ENCODE measurements at places on chromosomes 4 and X.
A peak's percentile ranks its signal among the peaks of the same experiment; 100 is the strongest.

DNA sequence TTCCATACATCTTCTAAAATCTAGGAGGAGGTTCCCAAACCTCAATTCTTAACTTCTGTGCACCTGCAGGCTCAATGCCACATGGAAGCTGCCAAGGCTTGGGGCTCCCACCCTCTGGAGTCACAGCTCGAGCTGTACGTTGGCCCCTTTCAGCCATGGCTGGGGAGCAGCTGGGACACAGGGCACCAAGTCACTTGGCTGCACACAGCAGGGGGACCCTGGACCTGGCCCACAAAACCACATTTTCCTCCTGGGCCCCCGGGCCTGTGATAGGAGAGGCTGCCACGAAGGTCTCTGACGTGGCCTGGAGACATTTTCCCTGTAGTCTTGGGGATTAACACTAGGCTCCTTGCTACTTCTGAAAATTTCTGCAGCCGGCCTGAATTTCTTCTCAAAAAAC lies 8.2 kb upstream of the TENT5D start:
- no peaks in the 10 kb centered on the region for H3K36me3 ChIP-seq
- no peak overlapping the region for H3K4me3 ChIP-seq
- no peak for DNase-seq

DNA sequence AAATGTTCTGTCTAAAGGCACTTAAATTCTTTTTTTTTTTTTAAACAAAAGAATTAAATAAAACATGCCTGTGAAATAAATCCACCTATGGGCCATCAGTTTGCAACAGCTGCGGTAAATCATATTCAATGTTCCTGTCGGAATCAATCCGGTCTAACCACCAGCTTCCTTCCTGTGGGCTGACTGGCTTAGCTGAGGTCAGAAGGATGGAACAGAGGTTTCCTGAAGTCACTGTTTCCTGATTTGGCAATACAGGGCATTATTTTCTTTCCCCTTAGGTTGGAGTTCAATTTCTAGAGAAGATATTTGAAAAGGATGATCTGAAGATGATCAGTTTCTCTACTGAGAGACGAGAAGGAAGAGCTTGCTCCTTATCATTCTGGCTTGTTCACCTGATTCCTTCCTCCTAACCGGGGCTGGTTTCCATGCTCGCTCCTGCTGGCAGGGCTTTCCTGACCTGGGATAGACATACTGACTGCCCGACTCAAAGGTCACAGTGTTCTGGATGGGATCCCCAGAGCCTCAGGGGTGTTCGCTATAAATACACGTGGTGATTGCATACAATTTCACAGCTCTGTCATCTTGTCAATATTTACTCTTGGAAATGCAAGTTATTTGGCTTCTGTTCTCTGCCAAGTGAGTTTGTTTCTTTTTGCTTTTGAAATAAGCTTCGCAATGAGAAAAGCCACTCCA lies 21.7 kb downstream of the PDLIM3 start:
- DNase-seq = peak; percentile 60
- peaks cover 9% of the 10 kb centered on the region for H3K4me1 ChIP-seq
- no peaks in the 10 kb centered on the region for H3K36me3 ChIP-seq

DNA sequence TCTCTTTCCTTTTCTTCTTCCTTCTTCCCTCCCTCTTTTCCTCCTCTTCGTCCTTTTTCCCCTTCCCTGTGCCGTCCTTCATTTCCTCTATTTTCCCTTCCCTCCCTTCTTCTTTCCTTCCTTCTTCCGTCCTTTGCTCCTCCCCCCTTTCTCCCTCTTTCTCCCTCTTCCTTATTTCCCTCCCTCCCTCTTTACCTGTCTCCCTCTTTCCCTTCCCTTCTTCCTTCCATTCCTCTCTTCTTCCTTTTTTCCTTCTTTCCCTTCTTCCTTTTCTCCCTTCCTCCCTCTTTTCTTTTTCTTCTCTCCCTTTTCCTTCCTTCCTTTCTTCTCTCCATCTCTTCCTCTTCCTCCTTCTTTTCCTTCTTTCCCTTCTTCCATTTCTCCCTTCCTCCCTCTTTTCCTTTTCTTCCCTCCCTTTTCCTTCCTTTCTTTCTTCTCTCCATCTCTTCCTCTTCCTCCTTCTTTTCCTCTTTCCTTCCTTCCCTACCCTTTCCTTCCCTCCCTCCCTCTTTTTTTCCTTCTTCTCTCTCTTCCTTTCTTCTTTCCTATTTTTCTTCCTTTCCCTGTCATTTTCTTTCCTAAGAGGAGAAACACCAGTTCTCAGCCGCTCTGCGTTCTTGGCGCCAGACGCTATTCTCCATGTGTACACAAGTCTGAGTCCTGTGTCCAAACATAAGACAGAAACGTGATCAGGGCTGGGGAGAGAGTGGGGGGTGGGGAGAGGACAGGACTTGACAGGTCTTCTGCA lies 597.1 kb downstream of the MID1IP1 start:
- H3K4me1 ChIP-seq = no peaks in the 10 kb centered on the region
- no peaks in the 10 kb centered on the region for H3K36me3 ChIP-seq
- no peak overlapping the region for H3K27ac ChIP-seq
- no peaks in the 10 kb centered on the region for H3K27me3 ChIP-seq

GRCh38 chrX:108126661-108127060 lies 35.1 kb downstream of the ATG4A start:
- no peak overlapping the region for H3K27ac ChIP-seq
- H3K27me3 ChIP-seq = no peaks in the 10 kb centered on the region
- H3K36me3 ChIP-seq = no peaks in the 10 kb centered on the region
- no peaks in the 10 kb centered on the region for H3K4me1 ChIP-seq
- no peak overlapping the region for H3K4me3 ChIP-seq

DNA sequence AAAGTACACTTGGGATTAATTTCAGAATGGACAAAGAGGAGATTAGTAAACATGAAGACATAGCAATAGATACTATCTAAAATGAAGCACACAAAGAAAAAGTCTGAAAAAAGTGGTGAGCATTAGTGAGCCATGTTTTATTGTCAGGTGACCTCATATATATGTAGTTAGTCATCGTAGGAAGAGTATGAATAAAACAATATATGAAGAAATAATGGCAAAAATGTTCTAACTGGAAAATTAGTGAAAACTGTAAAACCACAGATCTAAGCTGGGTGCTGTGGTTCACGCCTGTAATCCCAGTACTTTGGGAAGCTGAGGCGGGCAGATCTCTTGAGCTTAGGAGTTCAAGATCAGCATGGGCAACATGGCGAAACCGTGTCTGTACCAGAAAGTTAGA lies 67.9 kb downstream of the RBPJ start:
- no peak overlapping the region for H3K4me3 ChIP-seq
- no peaks in the 10 kb centered on the region for H3K36me3 ChIP-seq
- DNase-seq = no peak
- H3K27ac ChIP-seq = no peak overlapping the region
- H3K4me1 ChIP-seq = no peaks in the 10 kb centered on the region

DNA sequence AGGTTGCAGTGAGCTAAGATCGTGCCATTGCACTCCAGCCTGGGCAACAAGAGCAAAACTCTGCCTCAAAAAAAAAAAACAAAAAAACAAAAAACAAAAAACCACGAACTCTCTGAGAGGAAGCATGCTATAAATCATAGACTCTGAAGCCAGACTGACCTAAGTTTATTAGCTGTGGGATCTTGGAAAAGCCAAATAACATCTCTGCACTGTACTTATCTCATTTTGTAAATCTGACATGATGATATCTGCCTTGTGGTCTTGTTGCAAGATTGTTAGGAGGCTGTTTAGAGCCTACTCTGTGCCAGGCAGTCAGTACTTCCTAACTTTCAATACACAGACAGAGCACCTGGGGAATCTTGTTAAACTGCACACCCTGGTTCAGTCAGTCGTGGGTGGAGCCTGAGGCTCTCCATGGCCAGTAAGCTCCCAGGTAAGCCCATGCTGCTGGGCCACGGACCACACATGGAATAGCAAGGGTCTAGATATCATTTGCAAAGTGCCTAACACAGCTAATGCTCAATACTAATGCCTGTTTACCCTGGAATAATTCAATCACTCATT lies 107.6 kb upstream of the SMIM10 start:
- H3K27ac ChIP-seq = no peak overlapping the region
- no peak overlapping the region for H3K4me3 ChIP-seq
- no peaks in the 10 kb centered on the region for H3K27me3 ChIP-seq
- no peak for DNase-seq
- no peaks in the 10 kb centered on the region for H3K4me1 ChIP-seq
- H3K36me3 ChIP-seq = no peaks in the 10 kb centered on the region

GRCh38 chr4:95360906-95361695 lies 187.7 kb downstream of the UNC5C start:
- H3K4me1 ChIP-seq = no peaks in the 10 kb centered on the region
- H3K27ac ChIP-seq = no peak overlapping the region
- DNase-seq = no peak
- H3K27me3 ChIP-seq = no peaks in the 10 kb centered on the region

GRCh38 chrX:37646254-37646653 lies 39.3 kb upstream of the XK start:
- H3K36me3 ChIP-seq = no peaks in the 10 kb centered on the region
- H3K4me3 ChIP-seq = no peak overlapping the region
- no peaks in the 10 kb centered on the region for H3K4me1 ChIP-seq
- DNase-seq = no peak
- no peak overlapping the region for H3K27ac ChIP-seq

GRCh38 chrX:57952320-57952678 lies 42.0 kb upstream of the ZXDA start:
- H3K4me3 ChIP-seq = no peak overlapping the region
- DNase-seq = no peak
- no peaks in the 10 kb centered on the region for H3K4me1 ChIP-seq
- H3K27me3 ChIP-seq = no peaks in the 10 kb centered on the region
- no peaks in the 10 kb centered on the region for H3K36me3 ChIP-seq

DNA sequence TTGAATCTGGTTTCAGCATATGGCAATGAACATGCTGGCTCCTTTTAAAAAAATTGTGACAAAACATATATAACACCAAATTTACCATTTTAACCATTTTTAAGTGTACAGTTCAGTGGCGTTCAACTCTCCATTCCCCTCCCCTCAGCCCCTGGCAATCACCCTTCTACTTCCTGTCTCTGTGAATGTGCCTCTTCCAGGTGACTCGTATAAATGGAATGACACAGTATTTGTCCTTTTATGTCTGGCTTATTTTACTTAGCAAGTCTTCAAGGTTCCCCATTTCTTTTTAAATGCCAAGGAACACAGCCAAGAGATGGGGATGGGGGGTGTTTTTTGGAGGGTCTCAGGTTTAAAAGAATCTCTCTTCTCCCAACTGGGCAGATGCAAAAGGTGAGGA lies 35.4 kb upstream of the BCLAF3 start:
- no peaks in the 10 kb centered on the region for H3K27me3 ChIP-seq
- peaks cover 3% of the 10 kb centered on the region for H3K4me1 ChIP-seq
- DNase-seq = no peak
- no peak overlapping the region for H3K27ac ChIP-seq
- H3K36me3 ChIP-seq = no peaks in the 10 kb centered on the region
- no peak overlapping the region for H3K4me3 ChIP-seq

GRCh38 chr4:78155616-78156105 lies 98.5 kb downstream of the FRAS1 start:
- H3K4me1 ChIP-seq = no peaks in the 10 kb centered on the region
- no peak for DNase-seq
- no peak overlapping the region for H3K27ac ChIP-seq
- H3K4me3 ChIP-seq = no peak overlapping the region

- peak overlapping the region; percentile 48 for H3K4me3 ChIP-seq
- no peaks in the 10 kb centered on the region for H3K36me3 ChIP-seq
- H3K27me3 ChIP-seq = no peaks in the 10 kb centered on the region
- H3K27ac ChIP-seq = peak overlapping the region; percentile 57
Measured at GRCh38 chrX:72714478-72714916, 391 bp upstream of the PHKA1 start.

DNA sequence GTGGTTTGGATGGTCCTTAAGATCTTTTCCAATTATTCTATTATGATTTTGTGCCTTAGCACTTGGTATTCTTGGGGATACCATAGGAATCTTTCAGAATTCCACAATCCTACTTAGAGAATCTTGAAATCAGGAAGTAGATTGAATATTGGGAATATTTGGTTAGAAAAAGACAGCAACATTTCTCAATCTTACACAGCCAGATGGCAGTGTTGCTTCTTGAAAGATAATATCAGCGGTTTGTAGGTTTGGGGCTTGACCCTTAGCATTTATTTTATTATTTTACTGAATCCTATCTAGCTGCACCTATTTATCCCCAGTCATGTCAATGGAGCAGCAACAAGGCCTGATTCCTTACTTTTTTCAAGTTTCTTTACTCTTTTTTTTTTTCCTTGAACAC lies 28.6 kb downstream of the MAGEB1 start:
- no peaks in the 10 kb centered on the region for H3K4me1 ChIP-seq
- H3K4me3 ChIP-seq = no peak overlapping the region
- H3K27me3 ChIP-seq = peaks cover 4% of the 10 kb centered on the region
- DNase-seq = no peak
- H3K36me3 ChIP-seq = no peaks in the 10 kb centered on the region

- no peak overlapping the region for H3K4me3 ChIP-seq
- H3K27me3 ChIP-seq = no peaks in the 10 kb centered on the region
- no peak for DNase-seq
- no peak overlapping the region for H3K27ac ChIP-seq
- H3K4me1 ChIP-seq = no peaks in the 10 kb centered on the region
- H3K36me3 ChIP-seq = no peaks in the 10 kb centered on the region
Measured at GRCh38 chrX:29530501-29530900, 684.9 kb upstream of the MAGEB2 start.

GRCh38 chrX:70442224-70442623 lies 2.4 kb upstream of the DLG3 start:
- H3K27me3 ChIP-seq = peaks cover 20% of the 10 kb centered on the region
- no peak overlapping the region for H3K4me3 ChIP-seq
- no peaks in the 10 kb centered on the region for H3K36me3 ChIP-seq
- DNase-seq = no peak
- no peaks in the 10 kb centered on the region for H3K4me1 ChIP-seq

DNA sequence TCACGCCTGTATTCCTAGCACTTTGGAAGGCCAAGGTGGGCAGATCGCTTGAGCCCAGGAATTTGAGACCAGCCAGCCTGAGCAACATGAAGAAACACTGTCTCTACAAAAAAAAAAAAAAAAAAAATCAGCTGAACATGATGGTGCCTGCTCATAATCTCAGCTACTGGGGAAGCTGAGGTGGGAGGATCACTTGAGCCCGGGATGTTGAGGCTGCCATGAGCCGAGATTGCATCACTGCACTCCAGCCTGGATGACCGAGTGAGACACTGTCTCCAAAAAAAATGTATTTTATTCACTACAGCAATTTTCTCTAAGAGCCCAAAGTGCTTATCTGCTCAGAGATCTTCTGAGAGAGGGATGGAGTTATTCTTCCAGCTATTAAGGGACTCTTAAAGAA lies 215.8 kb upstream of the PPP3CA start:
- no peak overlapping the region for H3K27ac ChIP-seq
- H3K36me3 ChIP-seq = no peaks in the 10 kb centered on the region
- DNase-seq = no peak
- no peak overlapping the region for H3K4me3 ChIP-seq

DNA sequence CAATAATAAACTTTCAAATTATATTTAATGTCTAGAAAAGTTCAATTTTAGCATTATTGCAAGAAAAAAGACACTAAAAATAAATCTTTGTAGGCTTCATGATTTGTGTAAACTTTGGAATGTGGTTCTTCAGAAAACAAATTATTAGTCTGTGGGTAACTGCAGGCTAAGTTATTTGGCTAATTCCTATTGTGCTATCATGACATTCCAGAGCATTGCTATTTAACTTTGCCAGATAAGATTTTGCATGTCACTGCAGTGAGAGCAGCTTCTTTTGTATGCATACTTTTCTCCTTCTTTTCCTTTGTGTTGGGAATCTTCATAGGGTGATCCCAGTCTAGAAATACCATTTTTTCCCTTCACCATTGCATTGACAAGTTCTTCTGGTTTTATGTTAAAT lies 130.0 kb downstream of the AWAT2 start:
- no peak for DNase-seq
- H3K4me1 ChIP-seq = no peaks in the 10 kb centered on the region
- H3K27me3 ChIP-seq = no peaks in the 10 kb centered on the region
- H3K36me3 ChIP-seq = no peaks in the 10 kb centered on the region

All from colonic mucosa (tissue), 4 donors.